ENCODE measurements at places on chromosomes 3 and 15.

- no peak for DNase-seq
These were observed 147.5 kb downstream of the OSBPL10 start for GRCh38 chr3:31833391-31834190.

DNA sequence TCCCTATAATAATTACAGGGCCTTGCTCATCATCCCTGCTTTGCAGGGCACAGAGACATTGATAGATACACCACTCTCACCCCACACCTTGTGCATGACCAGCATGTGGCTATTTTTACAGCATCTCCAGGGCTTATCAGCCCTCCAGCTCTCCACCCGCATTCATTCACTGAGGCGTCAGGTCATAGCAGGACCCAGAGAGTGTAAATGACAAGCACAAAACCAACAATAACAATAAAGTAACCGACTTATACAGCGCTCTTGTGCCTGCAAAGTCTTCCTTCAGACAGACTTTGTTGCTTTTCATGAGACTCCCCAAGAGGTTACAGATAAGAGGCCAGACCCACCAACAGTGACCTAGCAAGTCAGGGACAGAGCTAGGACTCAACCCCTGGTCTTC lies 80.7 kb downstream of the TLE3 start:
- DNase-seq: no peak

DNA sequence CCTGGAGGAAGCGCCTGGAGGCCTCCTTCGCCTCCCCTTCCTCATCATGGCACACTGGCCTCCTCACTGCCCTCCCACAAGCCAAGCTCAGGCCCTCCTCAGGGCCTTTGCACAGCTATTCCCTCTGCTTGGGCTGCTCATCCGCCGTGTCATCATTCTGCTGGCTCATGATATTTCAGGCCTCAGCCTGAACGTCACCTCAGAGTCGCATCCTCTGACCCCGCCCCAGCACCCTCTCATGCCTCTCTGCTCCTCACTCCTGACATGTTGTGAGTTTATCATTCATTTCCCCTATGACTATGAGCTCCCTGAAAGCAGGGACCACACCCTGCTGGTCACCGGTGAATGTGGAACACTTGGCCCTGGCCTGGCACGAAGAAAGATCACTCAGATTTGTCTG lies 20.7 kb upstream of the POC1A start:
- DNase-seq: no peak

DNA sequence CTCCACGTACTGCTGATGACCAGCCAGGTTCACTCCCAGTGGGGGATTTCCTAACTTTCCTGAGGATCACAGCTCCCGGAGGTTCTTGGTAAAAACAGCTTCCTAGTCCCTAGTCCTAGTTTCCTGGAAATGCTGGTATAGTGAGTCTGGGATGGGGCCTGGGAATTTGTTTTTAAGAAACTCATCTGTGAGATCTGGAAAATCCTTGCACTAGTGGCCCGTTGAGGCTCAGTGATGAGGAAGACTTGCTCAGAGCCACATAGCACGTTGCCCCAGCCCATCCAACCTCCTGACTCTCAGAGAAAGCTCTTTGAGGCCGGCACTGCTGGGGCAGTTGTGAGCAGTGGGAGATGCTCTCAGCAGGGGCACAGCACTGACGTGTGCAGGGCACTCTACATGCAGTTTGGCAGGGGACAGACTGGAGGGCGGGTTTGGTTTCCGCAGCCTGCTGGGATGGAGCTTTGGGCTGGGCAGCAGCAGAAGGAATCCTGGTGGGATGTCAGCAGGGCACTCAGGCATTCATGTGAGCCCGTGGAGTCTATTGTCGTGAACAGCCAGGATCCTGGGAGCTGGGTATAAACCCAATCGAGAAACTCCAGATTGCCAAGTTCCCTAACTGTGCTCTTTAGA lies 31.6 kb downstream of the SAXO2 start:
- no peak for DNase-seq

- no peak for DNase-seq
These were observed 56.4 kb downstream of the PLAAT1 start for GRCh38 chr3:193297421-193297820.

DNA sequence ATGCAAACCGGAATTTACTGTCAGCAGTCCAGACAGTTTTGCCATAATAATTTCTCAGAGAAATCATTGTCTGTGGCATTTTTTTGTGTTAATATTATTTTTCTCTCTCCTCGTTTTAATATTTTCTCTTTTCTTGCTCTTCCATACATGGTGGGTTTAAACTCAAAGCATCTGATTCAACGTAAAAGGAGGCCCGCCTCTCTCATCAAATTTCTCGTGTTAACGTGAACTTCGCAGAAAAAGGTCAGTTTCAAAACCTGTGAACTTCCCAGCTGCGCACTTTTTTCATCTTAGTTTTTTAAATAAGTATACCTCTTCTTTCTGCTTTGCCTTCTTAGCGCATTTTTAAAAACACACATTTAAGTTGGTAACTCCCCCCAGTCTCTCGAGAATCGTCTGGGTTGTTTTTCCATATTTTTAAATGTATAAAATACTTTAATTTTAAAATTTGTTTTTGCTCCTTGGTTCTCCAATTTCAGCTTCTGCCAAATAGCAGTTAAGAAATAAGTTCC lies 9.1 kb downstream of the SHOX2 start:
- no peak for DNase-seq

GRCh38 chr3:129596194-129597086 lies 10.0 kb downstream of the PLXND1 start:
- no peak for DNase-seq

GRCh38 chr15:75864213-75865059 lies 21.2 kb downstream of the UBE2Q2 start:
- DNase-seq: no peak

DNA sequence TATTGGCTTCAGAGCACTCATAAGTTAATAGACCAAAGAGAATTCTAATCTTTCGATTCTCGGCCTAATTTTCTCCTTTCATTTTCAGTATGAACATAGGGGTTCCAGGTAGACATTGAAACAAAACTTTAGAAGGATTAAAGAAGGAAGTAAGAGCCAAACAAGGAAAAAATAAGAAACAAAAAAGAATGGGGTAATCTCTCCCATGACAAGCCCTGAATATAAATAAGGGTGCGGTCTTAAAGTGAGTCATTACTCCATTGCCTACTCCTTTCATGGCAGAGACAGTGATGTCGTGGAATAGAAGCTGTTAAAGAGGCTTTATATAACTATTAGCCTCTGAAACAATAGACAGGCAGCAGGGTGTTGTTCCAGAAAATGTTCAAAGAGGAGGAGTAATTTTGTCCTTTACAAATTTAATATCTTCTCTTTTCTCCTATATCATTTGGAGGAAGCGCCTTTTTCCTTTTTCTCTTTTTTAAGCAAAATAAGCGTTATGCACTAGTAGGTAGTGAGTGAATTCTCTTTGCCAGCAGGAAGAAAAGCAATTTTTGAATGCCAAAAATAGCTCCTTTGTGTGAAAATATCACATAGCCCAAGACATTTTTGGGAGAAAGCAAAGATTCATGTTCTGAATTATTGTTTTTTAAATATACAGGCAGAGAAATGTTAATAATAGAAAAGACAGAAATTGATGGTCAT lies 607.9 kb upstream of the KCNMB2 start:
- no peak for DNase-seq

- no peak for DNase-seq
These were observed 13.9 kb upstream of the SLITRK3 start for GRCh38 chr3:165210132-165210531.

- no peak for DNase-seq
These were observed 144.9 kb downstream of the FEZF2 start for GRCh38 chr3:62228467-62228866.

DNA sequence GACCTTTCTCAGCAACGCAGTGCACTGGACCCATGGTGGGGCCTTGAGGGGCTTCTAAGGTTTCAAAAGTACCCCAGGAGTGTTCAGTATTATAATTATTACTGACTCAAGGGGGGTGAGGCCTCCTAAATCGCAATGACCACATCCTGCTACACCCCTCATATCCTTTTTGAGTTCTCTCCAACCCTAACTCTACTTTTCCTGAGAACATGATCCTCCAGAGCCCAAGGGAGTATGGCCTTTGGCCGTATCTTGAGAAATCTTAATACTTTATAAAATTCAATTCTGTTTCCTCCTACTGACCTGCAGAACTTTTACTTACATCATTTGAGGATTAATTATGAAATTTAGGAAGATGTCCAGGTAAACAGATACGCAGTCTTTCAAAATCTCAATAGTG lies 30.4 kb upstream of the RARRES1 start:
- no peak for DNase-seq

GRCh38 chr3:141401095-141401494 lies 32.8 kb downstream of the ZBTB38 start:
- no peak for DNase-seq

GRCh38 chr15:31300208-31300661 lies 26.4 kb upstream of the KLF13 start:
- no peak for DNase-seq

- no peak for DNase-seq
These were observed 41.2 kb upstream of the ADAMTS9 start for GRCh38 chr3:64728994-64729393.

DNA sequence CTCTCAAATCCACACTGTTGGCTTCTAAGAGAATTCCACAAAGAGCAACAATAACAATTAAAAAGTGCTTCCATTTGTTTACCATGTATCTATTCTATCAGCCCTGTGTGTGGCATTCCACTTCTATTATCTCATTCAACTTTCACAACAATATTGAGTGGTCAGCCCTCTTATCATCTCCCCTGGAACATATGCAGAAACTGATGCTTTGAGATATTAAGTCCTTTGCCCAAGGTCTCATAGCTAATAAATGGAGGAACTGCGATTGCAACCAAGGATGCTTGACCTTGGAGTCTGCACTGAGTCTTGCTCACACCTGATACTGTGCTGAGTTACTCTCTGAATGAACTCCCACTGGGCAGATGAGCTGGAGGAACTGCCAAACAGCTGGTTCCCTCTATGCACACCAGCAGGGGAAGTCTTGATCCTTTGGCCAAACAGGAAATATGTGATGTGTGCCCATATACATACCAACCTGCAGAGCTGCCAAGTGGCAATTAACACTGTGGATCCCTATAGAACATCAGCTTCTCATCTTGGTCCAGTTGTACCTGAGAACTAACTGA lies 144.7 kb upstream of the WNT5A start:
- no peak for DNase-seq

GRCh38 chr3:72448375-72448823 lies 399.8 kb downstream of the SHQ1 start:
- DNase-seq: no peak

- DNase-seq: no peak
These were observed 64.4 kb upstream of the SNRPA1 start for GRCh38 chr15:101359365-101359947.

- no peak for DNase-seq
These were observed 43.0 kb downstream of the TP53BP1 start for GRCh38 chr15:43449981-43450380.

- no peak for DNase-seq
These were observed 90.2 kb upstream of the PRR20G start for GRCh38 chr3:127377801-127378655.

- no peak for DNase-seq
These were observed 307.2 kb upstream of the TRIM42 start for GRCh38 chr3:140370686-140371085.

GRCh38 chr15:96064351-96064756 lies 266.1 kb upstream of the NR2F2 start:
- no peak for DNase-seq

- no peak for DNase-seq
These were observed at the start of gene ZBTB47 for GRCh38 chr3:42653560-42654330. Gene ZBTB47 (plus strand): TSS chr3:42653697. CDS start chr3:42658356, 4,659 bp downstream.

DNA sequence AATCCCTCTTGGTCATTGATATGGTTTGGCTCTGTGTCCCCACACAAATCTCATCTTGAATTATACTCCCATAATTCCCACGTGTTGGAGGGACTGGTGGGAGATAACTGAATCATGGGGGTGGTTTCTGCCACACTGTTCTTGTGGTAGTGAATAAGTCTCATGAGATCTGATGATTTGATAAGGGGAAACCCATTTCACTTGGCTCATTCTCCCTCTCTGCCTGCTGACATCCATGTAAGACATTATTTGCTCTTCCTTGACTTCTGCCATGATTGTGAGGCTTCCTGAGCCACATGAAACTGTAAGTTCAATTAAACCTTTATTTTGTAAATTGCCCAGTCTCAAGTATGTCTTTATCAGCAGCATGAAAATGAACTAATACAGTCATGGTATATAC lies 106.9 kb upstream of the UBP1 start:
- no peak for DNase-seq

DNA sequence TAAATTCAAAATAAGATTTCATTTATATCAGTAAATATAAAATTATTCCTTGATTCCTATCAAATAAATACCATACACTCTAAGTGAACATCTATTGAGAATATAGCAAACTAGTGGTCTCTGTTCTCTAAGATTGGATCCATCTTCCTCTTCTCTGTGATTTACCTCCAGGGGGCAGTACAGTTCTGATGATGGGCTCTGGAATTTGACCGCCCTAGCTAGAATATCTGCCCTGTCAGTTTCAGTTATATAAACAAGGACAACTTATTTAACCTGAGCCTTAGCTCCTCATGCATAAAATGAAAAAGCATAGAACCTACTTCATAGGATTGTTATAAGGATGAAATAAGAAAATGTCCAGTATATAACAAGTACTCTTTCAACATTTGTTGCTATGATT lies 171.1 kb upstream of the CCDC54 start:
- DNase-seq: peak; percentile 5

DNA sequence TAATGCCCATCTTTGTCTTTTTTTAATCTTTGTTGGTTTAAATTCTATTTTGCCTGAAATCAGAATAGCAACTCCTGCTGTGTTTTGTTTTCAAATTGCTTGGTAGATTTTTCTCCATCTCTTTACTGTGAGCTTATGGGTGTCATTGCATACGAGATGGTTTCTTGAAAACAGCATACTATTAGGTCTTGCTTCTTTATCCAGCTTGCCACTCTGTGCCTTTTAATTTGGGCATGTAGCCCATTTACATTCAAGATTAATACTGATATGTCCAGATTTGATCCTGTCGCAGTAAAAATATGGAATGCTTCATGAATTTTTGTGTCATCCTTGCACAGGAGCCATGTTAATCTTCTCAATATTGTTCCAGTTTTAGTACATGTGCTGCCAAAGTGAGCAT lies 316.6 kb downstream of the CGGBP1 start:
- no peak for DNase-seq

DNA sequence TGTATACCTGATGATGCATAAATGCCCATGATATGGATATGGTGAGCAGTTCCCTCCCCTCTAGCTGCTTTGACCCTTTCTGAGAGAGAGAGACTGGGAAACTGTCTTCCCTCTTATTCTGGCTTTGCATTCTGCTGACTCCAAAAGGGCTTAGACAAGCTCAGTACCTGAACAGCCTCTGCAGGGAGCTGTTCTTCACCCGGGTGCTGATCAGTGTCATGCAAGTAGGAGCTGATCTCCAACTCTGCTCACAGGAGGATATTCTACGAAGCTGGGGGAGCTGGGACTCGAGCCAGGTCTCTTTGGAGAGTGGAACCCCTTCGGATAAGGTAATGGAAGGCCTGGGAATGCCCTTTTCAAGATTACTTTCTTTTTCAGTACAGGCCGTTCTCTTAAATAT lies 237.1 kb downstream of the RYR3 start:
- DNase-seq: no peak

DNA sequence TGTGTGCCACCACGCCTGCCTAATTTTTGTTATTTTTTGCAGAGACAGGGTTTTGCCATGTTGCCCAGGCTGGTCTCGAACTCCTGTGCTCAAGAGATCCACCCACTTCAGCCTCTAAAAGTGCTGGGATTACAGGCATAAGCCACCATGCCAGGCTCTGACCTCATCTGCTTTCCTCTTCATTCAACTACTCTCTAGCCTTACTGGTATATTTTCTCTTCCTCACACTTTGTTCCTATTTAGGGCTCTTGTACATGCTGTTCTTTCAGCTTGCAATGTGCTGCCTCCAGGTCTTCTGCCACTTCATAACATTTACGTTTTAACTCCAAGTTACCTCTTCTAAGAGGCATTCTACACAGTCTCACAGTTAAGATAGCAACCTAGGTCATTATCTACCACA lies 34.9 kb downstream of the PIK3CB start:
- no peak for DNase-seq

Measured in GM12864 (cell line).